ENCODE measurements at places on chromosomes 7 and 10.

- DNase-seq, result no peak
Measured at GRCh38 chr10:53284615-53285182, 512.1 kb upstream of the MBL2 start.

- no peak for DNase-seq
Measured at GRCh38 chr7:117139397-117139984, 183.4 kb downstream of the WNT2 start.

DNA sequence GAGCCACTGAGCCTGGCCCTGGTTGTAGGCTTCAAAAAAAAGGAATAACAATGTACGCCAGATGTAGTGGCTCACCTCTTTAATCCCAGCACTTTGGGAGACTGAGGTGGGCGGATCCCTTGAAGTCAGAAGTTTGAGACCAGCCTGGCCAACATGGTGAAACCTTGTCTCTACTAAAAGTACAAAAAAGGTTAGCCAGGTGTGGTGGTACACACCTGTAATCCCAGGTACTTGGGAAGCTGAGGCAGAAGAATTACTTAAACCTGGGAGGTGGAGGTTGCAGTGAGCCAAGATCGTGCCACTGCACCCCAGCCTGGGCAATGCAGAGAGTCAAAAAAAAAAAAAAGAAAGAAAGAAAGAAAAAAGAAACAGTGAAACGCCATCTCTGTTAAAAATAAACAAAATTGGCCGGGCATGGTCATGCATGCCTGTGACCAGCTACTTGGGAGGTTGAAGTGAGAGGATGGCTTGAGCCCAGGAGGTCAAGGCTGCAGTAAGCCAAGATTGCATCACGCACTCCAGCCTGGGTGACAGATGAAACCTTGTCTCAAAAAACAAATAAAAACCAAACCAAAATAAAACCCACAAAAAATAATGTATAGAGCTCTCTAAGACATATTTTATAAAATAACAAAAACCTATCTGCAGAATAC is 4.7 kb upstream of the KLHDC10 start:
- DNase-seq, result no peak

DNA sequence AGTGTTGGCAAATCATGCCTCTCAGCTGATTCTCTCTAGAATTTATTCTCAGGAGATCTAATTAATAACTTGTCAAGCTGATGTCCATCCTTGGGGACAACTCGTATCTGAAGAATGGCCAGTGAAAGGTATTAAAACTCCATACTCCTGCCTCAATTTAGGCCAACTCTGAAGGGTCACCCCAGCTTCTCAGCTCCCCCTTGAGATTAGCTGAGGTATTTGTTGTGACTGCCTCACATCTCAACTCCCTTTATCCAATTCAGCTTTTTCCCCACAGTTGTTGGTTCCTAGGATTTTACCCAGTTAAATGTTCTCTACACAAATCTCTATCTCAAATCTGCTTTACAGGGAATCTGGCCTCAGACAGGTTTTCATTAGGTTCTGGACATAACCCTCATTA is 182.4 kb downstream of the MALRD1 start:
- no peak for DNase-seq

DNA sequence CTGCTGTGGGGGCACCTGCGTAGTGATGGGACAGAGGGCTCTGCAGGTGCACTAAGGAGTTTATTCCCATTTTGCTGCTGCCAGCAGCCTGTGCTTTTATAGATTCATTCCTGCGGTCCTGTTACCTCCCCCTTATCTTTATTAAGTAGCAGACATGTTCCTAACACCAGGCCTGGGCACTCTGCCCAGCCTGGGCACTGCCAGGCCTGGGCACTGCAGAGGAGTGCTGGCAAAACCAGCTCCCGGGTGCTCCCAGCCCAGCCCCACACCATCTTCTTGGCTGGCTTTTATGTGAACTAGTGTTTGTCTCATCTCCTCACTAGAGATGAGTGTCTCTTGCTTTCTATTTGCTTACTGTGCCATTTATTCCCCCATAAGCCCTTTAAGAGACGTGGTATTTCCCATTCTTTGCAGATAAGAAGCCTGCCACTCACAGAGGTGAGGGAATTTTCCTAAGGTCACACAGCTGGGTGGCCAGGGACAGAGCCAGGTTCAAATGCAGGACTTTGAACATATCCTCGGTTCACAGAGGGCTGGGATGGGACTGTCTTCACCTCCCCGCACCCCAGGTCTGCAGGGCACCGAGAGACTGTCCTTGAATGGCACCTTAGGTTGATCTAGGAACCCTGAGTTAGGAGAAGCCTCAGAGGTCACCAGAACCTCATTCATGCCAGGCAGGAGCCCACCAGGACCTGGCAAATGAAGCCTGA is 14.6 kb upstream of the DRGX start:
- DNase-seq, result no peak

- DNase-seq, result no peak
Measured at GRCh38 chr7:105245398-105246114, 143.2 kb downstream of the SRPK2 start.

GRCh38 chr7:97133159-97133558 is 15.7 kb downstream of the SDHAF3 start:
- no peak for DNase-seq

- no peak for DNase-seq
Measured at GRCh38 chr10:132363921-132364593, 32.1 kb downstream of the LRRC27 start.

- DNase-seq, result no peak
Measured at GRCh38 chr7:18363751-18364380, 131.7 kb upstream of the HDAC9 start.

DNA sequence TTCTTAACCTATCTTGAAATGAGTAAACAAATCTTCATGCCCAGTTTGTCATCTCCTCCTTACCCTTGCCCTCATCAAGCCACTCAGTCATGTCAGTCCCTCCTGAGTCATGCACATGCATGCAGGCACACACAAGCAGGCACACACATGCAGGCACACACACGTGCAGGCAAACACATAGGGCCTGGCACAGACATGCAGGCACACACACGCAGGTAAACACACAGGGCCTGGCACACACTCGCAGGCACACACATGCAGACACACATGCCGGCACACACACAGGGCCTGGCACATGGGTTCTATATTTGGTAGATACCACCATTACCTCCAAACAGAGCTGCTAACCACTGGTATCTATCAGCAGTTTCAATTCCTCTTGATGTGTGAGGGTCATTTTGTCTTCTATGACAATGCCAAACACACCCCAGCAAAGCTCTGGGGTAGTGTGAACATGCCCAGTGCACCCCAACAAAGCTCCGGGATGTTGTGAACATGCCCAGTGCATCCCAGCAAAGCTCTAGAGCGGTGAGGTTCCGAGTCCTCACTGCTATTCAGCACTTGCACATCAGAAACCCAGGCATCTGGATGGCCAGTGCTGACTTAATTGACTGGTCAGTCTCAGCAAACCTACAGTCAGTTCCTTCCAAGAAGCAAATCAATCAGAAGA is 563.8 kb downstream of the PTPRN2 start:
- DNase-seq, result no peak

- no peak for DNase-seq
Measured at GRCh38 chr10:132708441-132708840, 77.5 kb downstream of the NKX6-2 start.

DNA sequence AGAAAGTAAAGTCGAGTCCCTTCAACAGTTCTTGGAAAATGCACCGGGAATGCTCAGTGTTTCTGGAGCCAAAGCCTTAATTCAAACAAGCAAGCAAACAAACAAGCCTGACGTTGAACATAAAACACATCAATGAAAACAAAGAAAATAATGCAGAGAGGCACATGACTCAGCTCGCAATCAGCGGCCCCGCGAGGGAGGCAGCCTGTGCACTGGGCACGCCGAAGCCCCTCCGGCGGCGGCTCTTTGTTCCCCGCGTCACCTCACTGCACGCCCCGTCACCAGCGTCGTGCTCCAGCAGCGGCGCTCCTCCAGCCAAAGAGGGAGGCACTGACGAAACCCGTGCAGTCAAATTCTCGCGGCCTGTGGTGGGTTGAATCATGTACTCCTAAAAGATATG is 151.5 kb downstream of the DNAJB6 start:
- DNase-seq, result no peak

DNA sequence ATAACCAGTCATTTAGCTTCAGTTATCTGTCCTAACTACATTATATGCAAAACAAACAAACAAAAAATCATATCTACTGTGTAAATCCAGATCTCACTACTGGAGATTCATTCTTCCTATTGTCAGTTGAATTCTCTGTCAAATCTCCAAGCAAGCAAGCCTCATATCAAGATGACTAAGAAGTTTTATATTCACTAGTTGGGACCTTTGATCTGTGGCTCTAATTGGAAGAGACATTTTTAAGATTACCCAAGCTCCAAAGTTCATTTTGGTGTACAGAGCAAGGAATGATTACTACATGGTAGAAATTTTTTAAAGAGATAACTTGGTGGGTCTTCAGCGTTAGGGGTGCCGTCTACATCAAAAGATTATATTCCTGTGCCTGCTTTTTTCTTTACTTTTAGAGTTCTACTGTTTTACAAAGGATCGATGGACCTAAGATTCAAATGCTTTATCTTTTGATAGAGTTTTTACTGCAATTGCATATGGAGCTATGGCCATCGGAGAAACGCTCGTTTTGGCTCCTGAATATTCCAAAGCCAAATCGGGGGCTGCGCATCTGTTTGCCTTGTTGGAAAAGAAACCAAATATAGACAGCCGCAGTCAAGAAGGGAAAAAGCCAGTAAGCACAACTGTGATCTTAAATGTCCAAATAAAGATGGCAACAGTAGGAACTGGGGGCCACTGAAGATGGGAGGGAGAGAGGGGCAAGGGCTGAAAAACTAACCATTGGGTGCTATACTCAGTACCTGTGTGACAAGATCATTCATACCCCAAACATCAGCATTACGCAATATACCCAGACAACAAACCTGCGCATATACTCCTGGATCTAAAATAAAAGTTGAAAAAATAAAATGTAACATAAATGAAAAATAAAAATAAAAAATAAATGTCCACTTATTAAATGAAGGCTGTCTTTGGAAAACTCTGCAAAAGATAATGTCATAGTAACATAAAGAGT is 47.9 kb downstream of the SP8 start:
- no peak for DNase-seq

GRCh38 chr10:112229096-112229495 is 45.5 kb upstream of the GPAM start:
- no peak for DNase-seq

DNA sequence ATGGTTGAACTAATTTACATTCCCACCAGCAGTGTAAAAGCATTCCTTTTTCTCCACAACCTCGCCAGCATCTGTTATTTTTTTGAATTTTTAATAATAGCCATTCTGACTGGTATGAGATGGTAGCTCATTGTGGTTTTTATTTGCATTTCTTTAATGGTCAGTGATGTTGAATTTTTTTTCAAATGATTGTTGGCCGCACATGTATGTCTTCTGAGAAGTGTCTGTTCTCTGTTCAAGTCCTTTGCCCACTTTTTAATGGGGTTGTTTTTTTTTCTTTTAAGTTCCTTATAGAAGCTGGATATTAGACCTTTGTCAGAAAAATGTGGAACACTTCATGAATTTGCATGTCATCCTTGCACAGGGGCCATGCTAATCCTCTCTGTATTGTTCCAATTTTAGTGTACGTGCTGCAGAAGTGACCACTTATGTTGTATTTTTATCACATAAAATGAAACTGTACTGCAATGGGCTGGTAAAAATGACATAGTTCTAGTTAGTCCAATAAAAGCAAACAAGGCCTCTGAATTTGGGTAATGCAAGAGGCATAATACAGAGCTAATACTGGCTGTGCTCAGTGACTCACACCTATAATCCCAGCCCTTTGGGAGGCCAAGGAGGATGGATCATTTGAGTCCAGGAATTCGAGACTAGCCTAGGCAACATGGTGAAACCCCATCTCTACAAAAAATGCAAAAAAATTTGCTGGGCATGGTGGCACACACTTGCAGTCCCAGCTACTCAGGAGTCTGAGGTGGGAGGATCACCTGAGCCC is 70.3 kb downstream of the ABI1 start:
- no peak for DNase-seq

DNA sequence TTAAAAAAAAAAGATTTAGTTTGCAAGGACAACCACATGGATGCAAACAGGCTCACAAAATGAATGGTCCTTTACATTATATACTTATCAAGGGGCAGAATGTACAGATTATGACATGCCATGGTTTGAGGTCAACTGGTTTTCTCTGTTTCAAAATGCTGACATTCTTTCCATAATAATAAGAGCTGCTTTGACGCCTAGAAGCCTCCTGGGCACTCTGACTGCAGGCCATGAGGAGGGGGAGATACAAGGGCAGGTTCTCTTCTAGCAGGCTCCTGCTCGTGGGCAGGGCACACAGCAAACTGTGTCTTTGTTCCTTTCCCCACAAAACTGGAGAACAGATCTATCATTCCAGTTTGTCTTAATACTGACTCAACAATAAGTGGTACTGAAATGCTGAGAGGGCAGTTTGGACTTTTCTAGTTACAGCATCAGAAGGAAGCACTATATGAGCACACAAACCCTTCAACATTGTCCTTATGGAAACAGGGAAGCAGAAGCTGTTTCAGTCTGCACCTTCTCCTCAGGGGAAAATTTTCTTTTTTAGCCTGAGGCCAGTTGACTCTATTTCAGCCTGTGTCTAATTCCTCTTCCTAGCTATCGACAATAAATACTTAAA is 314.9 kb upstream of the AOAH start:
- DNase-seq, result no peak

GRCh38 chr7:131556053-131556908 is at the start of gene PODXL:
Gene PODXL, minus strand, starts transcription at chr7:131556628. Its CDS starts 269 bp downstream, at chr7:131556359.
- peak; percentile 87 for DNase-seq

DNA sequence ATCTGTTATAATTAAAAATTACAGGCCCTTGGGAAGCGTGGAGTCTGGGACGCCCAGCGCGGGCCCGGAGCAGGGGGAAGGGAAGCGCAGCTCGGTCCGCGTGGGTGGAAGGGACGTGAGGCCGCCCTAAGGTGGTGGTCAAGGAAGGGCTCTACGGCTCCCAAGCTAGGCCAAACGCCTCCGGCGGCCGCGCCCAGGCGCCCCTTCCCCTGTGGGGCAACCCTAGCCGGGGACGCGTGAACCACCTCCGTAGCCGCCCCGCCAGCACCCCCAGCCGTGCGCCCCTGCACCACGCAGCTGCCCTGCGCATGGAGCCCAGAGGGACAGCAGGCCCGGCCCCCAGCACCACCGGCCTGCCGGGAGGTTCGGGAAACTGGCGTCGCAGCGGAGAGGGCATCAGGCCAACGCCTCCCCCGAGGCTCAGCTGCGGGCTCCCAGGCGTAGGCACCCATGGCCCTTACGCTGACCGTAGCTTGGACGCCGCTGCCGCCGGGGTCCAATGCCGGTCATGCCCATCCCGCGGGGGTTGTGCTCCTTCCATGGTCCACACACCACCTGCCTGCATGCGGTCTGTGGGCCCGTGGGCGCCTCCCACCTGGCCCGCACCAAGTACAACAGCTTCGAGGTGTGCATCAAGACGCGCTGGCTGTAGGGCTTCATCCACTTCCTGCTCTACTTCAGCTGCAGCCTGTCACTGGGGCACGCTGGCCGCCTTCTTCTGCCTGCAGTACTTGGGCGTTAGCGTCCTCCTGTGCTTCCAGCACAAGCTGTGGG is 166.7 kb downstream of the SEPTIN7 start:
- DNase-seq, result no peak

DNA sequence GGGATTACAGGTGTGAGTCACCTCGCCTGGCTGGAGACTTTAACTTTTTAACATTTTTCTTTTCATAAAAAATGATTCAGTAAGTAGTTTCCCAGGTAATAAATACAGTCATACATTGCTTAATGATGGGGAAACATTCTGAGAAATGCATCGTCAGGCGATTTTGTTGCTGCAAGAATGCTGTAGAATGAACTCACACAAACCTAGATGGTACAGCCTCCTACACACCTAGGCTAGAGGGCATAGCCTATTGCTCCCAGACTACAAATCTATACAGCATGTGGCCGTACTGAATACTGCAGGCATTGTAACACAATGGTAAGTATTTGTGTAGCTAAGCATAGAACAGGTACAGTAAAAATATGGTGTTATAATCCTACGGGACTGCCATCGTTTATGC is 108.5 kb upstream of the SFMBT2 start:
- no peak for DNase-seq

Measured in NCI-H2171 (cell line).